ENCODE measurements at places on chromosomes 2 and 18.

DNA sequence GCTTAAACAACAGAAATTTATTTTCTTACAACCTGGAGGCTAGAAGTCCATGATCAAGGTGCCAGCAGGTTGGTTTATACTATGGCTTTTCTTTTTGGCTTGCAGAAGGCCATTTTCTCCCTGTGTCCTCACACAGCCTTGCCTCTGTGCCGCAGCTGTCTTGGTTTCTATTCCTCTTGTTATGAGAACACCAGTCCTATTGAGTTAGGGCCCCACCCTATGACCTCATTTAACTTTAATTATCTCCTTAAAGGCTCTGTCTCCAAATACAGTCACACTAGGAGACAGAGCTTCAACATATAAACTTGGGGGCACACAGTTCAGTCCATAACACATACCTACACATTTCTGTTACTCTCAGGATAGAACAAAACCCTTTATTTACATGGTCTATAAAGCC, 17.3 kb upstream of the RHOB start:
- DNase-seq: no peak

GRCh38 chr2:239457586-239458445, 57.0 kb upstream of the HDAC4 start:
- DNase-seq: no peak

DNA sequence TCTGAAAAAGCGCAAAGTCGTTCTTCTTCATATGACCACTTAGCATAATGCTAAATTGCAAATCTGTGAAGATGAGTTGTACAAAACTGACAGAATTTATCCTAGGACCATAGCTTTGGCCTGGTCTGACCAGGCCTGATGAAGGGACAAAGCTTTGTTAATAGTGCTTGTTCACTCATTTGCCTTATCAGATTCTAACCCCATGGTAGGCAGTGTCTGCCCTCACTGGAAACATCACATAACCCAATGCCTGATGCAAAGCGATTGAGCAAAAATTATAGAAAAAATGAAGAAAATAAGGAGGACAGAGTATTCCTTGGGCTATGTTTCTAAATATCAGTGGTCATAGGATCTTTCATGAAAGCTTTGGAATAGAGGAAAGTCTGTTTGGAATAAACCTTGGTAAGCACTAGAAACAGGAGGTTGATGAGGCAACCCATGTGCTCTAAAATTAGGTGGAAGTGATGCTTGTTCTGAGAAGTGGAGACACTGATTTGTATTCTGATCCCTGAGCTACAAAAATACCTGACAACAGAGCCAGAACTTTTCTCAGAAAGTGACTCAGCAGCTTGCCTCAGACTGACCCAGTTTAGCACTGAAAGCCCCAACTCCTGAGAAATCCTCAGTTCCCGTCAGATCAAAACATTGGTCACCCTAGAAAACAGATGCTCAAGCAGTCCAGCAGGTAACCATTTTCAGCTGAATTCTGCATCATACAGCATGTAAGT, 131.4 kb upstream of the MAPRE2 start:
- peak; percentile 96 for DNase-seq

DNA sequence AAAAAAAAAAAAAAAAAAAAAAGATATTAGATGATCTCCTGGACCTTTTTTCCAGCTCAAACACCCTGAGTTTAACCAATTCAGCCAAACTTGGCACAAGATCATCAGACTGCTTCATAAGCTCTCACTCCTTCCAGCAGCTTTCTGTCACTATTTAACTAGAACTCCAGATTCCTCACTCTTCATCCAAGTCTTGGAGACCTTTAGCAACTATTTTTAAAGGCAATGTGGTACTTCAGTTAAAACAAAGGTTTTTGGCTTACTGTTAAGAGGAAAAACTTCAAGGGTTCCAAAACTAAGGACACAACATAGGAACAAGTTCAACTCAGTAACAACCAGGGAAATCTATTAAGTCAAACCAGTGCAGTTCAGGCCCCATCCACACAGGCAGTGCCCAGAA, 23.2 kb downstream of the LAMA1 start:
- DNase-seq: peak; percentile 27

- no peak for DNase-seq
Measured at GRCh38 chr2:21020031-21020667, 23.7 kb downstream of the APOB start.

- DNase-seq: no peak
Measured at GRCh38 chr2:16640001-16640700, 25.5 kb downstream of the CYRIA start.

GRCh38 chr2:222919841-222920526, 59.1 kb downstream of the ACSL3 start:
- peak; percentile 94 for DNase-seq

DNA sequence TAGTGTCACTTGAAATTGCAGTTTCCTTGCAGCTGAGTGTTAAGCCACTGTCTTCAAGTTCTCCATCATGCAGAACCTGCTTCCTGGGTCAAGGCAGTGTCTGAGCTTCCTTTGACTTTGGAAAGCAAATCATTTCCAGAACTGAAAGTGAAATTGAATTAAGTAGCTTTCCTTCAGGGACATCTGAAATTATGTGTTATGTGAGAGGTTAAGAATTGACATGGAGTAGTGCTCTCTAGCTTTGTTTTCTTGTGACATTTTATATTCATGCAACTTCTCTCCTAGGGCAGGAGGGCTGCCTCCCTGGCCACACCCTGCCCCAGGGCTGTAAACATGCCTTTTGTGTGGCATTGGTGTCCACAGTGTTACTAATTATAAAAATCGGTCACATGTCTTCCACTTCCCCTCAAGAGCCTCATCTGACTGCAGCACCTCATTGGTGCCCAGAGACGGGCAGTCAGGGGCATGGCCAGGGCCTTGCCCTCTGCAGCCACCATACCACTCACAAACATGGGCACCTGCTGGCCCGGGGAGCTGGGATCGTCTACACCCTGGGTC, 14.4 kb downstream of the RAB12 start:
- peak; percentile 35 for DNase-seq

GRCh38 chr2:112662704-112663103, 17.0 kb downstream of the SLC20A1 start:
- DNase-seq: no peak

DNA sequence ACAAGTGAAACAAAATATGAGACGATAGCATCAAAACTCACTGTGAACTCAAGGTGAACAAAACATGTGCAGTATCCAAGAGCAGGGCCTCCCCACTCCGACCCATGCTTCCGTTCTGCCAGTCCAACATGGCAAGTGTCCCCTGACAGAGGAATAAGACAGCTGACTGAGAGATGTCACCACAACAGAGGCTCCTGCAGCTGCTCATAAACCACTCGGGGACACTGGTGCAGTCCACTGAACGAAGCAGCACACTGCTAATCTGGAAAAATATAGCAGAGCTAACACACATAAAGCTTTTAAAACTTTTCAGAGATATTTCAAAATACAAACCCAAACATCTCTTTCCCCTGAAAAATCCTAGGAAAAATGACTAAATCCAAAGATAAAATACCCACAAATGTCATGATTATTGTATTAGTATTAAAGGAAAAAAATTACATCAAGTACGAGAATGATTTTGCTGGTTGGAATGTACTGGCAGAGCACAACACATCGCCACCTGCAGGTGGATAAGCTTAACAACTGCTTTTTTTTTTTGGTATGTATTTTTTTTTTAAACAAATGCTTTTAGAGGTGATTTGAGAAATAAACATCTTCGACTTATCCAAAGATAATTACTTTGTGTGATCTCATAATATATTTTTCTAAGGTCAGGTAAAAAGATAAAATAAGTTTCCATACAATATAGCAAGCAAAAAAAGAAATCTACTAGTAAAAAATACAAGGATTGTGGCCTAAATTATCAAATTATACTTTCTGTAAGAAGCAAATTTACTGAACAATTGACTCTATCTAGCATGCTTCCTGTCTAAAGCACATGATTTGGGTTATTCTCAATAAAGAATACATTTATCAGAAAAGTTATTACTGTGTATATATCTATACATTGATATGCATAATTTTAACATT, 18.6 kb downstream of the THADA start:
- DNase-seq: peak; percentile 81

GRCh38 chr2:207920321-207920720, 105.0 kb downstream of the PLEKHM3 start:
- no peak for DNase-seq

DNA sequence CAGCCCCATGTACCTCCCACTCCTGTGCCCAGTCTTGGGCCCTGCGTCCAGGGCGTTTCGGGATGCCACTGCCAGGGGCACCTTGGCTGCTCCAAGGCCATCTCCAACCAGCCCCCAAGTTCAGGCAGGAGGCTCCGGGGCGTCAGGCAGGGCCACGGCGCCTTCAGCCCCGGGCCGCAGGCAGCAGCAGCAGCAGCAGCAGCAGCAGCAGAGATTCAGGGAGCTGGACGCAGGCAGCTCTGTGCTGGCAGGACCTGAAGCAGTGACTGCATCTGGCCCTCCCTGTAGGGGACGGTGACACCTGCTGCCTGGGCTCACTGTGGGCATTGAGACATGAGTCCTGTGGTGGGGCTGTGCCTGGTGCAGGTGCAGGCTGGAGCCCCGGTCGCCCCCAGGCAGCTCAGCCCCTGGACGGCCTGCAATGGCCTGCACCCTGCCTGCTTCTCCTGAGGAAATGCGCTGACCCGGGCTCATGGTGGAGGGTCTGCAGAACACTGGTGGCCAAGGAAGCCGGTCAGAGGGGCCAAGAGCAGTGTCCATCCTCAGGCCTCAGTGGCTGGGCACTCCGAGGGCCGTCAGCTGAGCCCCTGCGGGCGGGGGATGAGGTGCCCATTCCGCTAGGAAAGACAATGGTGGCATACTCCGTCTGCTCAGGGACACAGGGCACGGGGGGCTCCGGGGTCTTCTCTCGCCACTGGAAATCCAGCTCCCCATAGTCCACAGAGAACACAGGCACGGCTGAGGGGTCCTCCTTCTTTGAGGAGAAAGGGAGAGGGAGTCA, 8.0 kb downstream of the PDCD1 start:
- no peak for DNase-seq

GRCh38 chr2:217399291-217399690, 539.4 kb upstream of the TNP1 start:
- DNase-seq: peak; percentile 51

GRCh38 chr18:30970196-30970816, 72.2 kb downstream of the DSC3 start:
- peak; percentile 33 for DNase-seq

- DNase-seq: no peak
Measured at GRCh38 chr2:186659383-186659782, 34.5 kb upstream of the FAM171B start.

- DNase-seq: no peak
Measured at GRCh38 chr2:18549083-18549482, 11.4 kb downstream of the RDH14 start.

DNA sequence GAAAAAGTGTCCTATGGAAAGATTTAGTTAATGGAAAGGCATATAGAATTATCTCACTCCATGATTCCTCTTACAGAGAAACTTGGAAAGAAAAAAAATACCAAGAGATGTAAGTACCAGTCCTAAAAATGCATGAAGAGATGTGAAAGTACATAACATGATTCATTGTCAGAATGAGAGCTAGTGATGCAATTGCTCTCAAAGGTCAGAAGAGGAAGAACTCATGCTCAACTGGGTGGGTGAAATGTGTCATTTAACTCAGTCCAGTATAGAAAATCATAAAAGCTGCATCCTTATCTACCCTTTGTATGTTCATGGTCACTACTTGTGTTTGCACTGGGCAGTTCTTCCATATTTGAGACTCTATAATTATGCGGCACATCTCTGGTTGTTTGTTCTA, 300.0 kb upstream of the PIK3C3 start:
- peak; percentile 61 for DNase-seq

DNA sequence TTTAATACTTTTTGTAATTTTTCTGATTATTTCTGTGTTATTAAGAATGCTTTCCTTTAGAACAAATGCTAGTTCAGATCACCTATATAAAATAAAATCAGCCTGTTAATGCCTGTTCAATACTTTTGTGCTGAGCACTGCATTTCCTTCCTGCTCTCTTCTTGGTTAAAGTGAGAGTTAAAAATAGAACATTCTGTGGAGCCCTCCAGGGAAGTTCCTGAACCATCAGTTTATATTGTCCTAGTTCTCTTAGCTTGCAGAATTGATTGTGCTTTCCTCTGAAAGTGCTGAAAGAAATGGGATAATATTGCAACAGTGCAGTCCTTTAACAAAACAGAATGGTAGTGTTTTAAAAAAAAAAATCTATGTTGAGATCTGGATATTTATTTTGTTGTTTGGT, 74.6 kb upstream of the UBXN4 start:
- DNase-seq: peak; percentile 28

- no peak for DNase-seq
Measured at GRCh38 chr2:148979919-148980277, 58.6 kb upstream of the LYPD6B start.

GRCh38 chr2:80499095-80499494, 194.5 kb upstream of the LRRTM1 start:
- DNase-seq: peak; percentile 73
